ENCODE measurements at places on chromosomes 2 and 18.

GRCh38 chr2:196063773-196064172 lies 4.9 kb downstream of the DNAH7 start:
- DNase-seq, result no peak

DNA sequence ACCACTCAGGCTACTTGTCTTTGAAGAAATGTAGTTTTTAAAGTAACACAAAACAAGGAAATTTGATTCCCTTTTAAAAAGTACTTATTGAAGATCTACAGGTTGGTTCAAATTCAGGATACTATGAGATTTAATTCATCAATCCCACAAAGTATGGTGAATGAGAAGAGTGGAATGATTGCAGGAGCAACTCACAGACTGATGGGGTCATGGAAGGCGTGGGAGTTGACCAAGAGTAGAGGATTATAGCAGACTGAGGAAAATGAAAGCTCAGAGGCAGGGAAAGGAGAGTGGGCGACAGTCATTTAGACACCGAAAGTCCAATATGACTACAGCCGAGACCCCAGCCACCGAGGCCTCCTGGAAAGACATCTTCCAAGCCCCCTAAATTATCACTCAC lies 12.5 kb upstream of the DAPL1 start:
- no peak for DNase-seq

DNA sequence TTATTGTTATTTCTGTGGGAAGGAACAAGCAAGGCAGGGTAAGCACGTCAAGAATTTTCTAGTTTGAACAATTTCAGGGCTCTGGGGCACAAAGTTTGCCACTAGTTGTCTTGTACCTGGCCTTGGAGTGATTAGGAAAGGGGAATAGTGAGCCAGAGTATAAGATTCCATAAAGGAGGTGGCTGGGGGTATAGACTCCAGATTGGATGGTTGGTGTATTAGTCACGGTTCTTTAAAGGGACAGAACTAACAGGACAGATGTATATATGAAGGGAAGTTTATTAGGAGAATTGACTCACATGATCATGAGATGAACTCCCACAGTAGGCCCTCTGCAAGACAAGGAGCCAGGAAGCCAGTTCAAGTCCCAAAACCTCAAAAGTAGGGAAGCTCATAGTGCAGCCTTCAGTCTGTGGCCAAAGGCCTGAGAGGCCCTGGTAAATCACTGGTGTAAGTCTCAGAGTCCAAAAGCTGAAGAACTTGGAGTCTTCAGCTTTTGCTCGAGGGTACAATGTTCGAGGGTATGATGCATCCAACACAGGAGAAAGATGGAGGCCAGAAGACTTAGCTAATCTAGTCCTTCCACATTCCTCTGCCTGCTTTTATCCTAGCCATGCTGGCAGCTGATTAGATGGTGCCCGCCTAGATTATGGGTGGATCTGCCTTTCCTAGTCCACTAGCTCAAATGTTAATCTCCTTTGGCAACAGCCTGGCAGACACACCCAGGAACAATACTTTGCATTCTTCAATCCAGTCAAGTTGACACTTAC lies 31.5 kb upstream of the PTPRM start:
- no peak for DNase-seq

- no peak for DNase-seq
These were observed 1.1 kb upstream of the EVA1A start for GRCh38 chr2:75561566-75562512.

DNA sequence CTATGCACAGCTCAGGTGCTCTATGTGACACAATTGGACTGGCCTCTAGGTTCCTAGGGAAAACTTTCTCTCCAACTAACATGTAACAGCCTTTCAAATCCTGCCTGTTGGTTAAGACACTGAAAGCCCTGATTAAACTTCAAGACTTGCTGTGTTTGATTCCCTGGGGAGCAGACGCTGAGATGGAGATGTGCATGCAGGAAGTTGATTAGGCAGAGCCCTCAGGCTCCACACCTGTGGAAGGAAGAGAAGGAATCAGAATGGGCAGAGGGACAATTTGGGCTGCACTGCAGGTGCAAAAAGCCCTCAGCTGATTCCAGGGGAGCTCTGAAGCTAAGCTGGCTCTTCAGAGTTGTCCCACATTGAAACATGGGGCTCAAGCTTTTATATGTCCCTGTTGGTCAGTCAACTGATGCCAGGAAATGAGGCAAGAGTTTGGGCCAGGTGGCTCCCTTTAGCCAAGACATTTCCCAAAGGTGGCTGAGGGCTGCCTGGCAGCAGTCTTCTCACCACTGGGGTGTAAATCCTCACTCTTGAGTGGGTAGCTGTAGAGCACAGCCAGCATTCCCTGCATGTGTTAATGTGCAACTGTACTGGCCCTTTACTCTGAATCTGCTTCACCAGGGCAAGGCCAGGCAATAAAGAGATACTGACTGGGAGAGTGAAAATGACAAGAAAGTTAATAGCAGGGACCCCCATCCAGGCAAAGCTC lies 199.5 kb upstream of the DDX18 start:
- DNase-seq, result no peak

GRCh38 chr18:45611943-45612342 lies 3.3 kb upstream of the SLC14A2 start:
- DNase-seq, result no peak

DNA sequence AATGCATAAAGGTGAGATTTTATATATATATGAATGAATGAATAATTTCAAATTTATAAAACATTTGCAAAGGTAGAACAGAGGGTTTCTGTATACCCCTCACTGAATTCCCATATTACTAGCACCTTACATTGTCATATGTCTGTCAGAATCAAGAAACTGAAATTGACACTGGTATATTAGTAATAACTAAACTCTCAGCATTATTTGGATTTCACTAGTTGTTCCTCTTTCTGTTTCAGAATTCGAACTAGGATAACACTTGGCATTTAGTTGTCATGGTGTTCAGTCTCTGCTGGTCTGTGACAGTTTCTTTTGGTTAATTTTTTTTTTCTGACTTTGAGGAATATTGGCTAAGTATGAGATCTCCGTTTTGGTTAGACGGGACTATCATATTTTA lies 275.9 kb downstream of the DCC start:
- DNase-seq, result no peak

DNA sequence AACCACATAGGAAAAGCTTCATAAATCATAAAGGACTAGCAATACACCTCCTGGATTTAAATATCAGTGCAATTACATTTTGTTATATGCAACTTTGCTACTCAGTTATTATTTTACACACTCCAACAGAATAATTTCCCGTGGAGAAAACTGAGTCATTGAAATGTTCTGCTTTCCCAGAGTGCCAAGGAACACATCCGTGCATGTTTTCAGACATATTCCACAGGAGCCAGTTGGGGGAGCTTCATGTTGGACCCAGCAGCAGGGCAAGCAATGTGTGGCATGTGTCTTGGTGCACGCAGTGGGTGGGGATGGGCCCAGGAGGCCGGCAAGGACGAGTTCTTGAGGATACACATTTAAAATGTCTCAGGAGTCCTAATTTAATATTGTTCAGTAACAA lies 14.4 kb upstream of the SMIM21 start:
- DNase-seq, result no peak

GRCh38 chr18:34864836-34865497 lies 154.9 kb downstream of the DTNA start:
- no peak for DNase-seq

DNA sequence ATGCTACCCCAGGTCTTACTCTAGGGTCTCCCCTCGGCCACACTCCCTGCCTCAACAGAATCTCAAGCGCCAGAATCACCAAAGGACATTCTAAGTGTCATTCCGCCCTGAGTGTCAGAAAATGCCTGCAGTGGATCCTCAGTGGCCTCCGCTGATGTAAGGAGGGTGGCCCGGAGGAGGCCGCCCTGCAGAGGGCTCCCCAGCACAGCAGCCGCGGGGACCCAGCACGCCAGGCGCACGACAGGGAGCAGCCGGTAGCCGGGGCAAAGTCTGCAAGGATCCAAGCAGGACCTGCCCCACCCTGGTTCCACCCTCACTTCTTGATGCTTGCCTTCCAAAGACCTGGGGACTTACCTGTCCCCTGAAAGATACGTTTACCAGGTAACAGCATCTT lies 54.2 kb upstream of the ID2 start:
- DNase-seq, result peak; percentile 43

GRCh38 chr18:70219688-70220087 lies 14.2 kb upstream of the RTTN start:
- no peak for DNase-seq

GRCh38 chr18:24560511-24560981 lies 100.1 kb downstream of the HRH4 start:
- DNase-seq, result no peak

- no peak for DNase-seq
These were observed 99.3 kb downstream of the ROCK1 start for GRCh38 chr18:21012308-21012707.

GRCh38 chr18:44938720-44939665 lies 258.3 kb downstream of the SETBP1 start:
- no peak for DNase-seq

- no peak for DNase-seq
These were observed 167.5 kb downstream of the ETAA1 start for GRCh38 chr2:67564626-67565025.

- no peak for DNase-seq
These were observed 34.2 kb upstream of the YPEL5 start for GRCh38 chr2:30112561-30112960.

- no peak for DNase-seq
These were observed 336.6 kb upstream of the MYT1L start for GRCh38 chr2:2667690-2668089.

- no peak for DNase-seq
These were observed 6.2 kb upstream of the EFR3B start for GRCh38 chr2:25035537-25036220.

DNA sequence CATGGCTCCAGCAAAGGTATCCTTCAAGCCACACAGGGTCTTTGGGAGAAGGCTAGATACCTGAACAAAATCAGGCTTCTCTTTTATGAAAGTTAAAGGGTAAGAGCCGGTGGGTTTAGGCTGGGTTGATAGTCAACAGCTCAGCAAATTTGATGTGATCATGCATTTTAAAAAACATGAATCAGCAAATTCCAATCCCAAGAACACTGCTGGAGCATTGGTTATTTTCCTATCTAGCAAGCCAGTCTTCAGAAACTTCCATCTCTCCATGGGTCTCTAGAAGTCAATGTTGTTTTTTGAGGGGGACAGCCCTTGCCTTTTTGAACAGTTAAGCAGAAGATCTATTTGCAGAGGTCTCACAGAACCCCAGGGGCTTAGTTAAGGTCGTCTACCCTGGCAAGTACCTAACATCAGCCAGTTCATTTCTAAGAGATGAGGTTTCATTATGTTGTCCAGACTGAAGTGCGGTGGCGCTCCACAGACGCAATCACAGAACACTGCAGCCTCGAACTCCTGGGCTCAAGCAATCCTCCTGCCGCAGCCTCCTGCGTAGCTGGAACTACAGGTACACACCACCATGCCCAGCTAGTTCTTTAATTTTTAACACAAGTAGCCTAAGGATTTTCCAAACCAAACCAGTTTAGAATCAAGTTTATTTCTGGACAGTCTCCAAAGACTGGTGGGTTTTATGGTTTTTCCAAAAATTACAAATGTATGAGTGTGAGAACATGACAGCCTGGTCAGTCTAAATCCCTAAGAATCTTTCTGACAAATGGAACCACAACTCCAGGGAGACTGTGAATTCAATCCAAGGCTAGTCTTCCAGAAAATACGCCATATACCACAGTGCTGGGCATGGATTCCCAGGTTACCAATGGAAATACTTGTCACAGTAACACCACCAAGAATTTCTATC lies 4.1 kb upstream of the ZCCHC2 start:
- no peak for DNase-seq
